ENCODE measurements at places on chromosomes 2 and 18. TPM values are rescaled to one million over a fixed set of nuclear protein-coding genes. Genes with fewer than 3 reads are reported as not detected.

DNA sequence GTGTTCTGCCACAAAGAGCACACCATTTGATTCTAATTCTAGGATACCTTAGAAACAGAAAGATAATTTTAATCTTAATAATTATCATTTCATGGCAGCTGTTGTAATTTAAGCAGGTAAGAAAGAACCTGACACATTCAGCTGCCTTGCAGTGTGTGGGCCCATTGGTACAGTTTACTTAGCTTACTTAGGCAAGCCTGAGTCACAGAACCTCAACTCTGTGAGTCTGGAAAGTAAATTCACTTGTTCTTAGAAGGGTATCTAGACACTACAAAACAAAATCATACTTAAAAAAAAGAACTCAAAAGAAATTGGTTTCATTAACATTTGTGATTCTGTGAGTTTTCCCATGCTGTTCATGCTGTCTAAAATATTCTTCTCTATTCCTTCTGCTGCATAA, 956.3 kb upstream of the SLC39A10 start:
- DNase-seq: no peak

DNA sequence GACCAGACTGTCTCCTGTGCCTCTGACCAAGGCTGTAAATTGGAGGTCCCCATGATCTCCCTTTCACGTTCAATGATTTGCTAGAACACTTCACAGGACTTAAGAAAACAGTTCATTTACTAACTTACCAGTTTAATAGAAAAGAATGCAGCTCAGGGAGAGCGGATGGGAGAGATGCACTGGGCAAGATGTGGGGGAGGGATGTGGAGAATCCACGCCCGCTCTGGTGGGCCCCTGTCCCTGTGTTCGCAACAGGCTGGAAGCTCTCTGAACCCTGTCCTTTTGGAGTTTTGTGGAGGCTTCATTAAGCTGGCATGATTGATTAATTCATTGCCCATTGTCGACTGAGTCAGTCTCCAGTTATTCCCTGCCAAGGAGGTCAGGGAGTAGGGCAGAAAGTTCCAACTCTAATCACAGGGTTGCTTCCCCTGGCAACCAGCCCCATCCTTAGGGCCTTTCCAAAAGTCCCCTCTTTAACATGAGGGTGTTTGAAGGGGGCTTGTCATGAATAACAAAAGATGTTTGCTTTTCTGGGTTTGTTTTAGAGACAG, 257.1 kb downstream of the ACKR3 start:
- DNase-seq: no peak

GRCh38 chr2:230919240-230919639, 5.8 kb downstream of the GPR55 start:
- DNase-seq: no peak

GRCh38 chr2:104768694-104769093, 85.2 kb upstream of the POU3F3 start:
- no peak for DNase-seq

The CRYGC gene
- total RNA-seq: not detected

The NAT8 gene
- not detected for total RNA-seq

The RTP5 gene
- not detected for total RNA-seq
